GM13977 (cell line): ENCODE measurements at places on chromosomes 7 and 10.
A peak's percentile ranks its signal among the peaks of the same experiment; 100 is the strongest.

DNA sequence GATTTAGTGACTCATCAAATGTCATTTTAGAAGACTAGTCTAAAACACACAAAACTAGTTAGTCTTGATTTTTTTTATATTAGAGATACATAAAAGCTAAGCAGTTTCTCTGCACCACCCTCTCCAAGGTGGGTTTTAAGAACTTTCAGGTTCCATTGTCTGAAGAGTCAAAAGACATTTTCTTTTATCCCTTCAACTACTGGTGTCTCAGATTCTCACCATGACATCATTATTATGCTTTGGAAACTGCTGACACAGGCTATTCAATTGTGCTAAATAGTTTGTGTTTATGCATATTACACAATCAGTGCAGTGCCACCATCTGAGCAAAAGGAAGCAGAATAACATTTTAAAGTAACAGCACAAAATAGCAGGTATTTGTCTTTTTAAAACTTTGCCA lies 52.2 kb downstream of the IGF2BP3 start:
- no peak for DNase-seq

GRCh38 chr10:60733517-60733822 lies 44.8 kb upstream of the CDK1 start:
- no peak for DNase-seq

- no peak for DNase-seq
These were observed 18.8 kb downstream of the CELF2 start for GRCh38 chr10:11036424-11037011.

GRCh38 chr7:3592401-3593134 lies 291.5 kb downstream of the SDK1 start:
- DNase-seq = no peak

- no peak for DNase-seq
These were observed 101.0 kb downstream of the HERPUD2 start for GRCh38 chr7:35593899-35594298.

DNA sequence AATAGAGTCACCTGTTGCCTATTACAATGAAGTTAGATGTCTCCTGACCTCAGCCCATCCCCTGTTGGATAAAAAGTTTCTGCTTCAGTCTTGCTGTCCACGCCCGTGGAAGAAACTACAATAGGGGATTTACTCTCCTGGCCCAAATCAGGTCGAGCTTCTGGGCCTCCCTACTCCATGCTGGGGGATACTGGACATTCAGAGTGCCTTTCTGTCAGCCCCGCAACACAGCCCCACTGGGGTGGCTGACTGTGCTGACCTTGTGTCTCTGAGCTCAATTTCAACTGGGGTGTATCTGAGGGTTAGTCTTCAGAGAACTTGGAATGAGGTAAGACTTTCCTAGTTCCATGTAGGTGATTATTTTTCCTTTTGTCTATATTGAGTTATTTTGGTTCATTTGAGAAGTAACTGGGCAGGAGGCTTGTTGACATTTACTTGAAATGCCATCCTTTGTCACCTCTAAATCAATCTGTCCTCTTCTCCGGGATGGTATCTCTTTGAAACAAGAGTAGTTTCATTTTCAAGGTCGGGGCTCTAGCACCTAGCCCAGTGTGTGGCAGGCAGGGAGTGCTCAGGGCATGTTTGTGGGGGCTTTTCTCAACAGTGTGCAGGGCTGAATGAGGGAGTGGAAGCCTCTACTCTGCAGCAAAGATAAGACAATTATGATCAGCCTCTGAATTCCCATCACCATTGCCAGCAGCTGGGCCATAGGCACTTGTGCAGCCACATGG lies 17.7 kb upstream of the CXCL12 start:
- DNase-seq = no peak

GRCh38 chr10:91610444-91610843 lies 22.4 kb downstream of the PPP1R3C start:
- DNase-seq = no peak

DNA sequence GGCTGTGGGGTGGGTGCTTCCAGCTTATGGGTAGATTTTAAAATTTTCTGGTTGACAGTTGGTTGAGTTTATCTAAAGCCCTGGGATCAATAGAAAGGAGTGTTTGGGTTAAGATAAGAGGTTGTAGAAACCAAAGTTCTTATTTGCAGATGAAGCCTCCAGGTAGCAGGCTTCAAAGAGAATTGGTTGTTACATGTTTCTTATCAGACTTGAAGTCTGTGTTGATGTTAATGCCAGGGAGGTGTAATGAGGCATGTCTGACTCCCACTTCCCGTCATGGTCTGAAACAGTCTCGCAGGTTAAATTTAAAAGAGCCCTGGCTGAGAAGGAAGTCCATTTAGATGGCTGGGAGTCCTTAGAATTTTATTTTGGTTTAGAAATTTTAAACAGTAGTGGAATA lies 165.2 kb upstream of the TMEM72 start:
- DNase-seq = no peak

- no peak for DNase-seq
These were observed 474.2 kb downstream of the CALN1 start for GRCh38 chr7:71937840-71938371.

DNA sequence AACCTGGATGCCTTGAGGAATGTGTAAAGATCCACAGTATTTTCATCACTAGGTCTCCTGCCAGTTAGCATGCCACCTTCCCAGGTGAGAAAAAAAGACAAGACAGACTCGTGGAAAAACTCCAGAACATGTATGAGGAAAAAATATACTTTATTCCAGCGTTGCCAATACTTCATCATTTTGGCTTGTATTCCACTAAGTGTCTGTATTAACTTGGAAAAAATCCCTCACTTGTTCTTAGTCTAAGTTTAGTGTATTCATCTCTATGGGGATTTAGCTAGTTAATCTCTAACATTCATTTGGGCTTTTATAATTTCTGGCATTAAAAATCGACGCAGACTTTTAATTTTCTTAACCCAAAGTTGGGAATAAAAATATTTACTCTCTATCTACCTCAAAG lies 759.4 kb downstream of the SORCS1 start:
- no peak for DNase-seq

DNA sequence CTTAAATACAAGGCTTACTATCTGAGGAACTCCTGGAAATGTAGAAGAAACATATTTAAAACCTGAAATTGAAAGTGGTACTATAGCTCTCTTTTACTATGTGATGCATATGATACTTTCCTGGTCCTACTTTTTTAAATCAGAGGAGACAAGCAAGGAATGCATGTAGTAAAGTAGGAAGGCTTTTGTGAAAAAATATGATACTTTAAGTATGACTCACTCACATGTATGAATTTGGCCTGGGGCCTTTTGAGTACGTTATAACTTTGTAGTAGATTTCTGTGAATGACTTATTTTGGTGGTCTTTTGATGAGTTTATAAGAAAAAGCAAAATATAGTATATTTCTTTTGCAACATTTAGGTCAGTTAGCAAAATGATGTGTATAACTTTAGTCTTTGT lies 53.8 kb downstream of the TAX1BP1 start:
- DNase-seq = no peak

- no peak for DNase-seq
These were observed 135.2 kb downstream of the ADCY1 start for GRCh38 chr7:45709168-45710042.

DNA sequence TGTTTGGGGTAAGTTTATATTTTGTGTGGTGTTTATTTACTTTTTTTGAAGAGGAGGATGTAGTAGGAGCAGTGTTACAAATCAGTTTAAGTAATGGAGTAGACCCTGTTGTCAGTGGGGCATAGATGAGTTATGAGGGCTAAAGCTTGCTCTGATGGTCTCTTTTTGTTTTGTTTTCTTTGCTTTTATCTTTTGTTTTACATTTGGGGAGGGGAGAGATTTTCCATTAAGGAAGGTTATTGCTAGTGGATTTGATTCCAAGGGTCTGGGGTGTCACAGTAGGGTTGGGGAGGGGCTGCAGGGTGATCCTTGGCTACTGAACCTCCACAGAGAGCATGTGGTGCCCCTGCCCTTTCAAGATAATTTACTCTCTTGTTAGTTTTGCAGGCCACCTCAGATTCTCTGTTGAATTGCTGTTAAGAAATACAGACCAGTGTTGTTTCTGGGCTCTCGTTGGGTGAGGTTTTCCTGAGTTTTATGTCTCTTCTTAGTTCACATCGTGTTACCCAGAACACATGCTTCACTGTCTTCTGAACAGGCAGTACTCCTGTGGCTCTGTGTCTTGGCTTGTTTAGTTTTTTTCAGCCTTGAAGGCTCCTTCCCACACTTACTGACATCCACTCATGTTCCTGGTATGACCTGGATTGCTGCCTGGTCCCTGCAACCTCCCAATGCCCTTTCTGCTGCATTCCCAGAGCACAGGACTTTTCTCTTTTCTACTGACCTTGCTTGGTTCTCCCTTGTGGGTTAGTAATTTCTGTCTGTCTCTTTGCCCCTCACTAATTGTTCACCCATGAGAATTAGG lies 4.2 kb downstream of the KIFBP start:
- DNase-seq = no peak

DNA sequence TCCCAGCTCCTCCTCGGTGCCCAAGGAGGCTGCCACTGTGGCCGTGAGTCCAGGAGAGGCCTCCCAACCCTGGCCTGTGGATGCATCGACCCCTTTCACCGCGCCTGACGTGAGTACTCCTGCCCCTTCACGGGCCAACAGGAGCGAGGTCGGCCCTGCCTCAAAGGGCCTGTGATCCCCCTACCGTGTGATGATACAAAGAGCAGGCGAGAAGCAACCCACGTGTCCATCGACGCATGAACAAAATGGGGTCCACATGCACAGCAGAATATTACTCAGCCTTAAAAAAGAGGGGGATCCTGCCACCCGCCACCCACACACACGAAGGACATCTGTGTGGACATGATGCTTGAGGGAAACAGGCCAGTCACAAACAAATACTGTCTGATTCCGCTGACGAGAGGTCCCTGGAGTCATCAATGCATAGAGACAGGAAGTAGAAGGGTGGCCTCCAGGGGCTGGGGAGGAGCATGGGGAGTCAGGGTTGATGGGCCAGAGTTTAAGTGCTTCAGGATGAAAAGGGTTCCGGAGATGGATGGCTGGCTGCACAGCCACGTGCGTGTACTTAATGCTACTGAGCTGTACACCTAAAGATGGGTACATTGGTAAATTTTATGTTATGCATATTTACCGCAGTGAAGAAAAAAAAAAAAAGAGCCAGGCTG lies 151.9 kb downstream of the PRKAG2 start:
- DNase-seq = peak; percentile 49

DNA sequence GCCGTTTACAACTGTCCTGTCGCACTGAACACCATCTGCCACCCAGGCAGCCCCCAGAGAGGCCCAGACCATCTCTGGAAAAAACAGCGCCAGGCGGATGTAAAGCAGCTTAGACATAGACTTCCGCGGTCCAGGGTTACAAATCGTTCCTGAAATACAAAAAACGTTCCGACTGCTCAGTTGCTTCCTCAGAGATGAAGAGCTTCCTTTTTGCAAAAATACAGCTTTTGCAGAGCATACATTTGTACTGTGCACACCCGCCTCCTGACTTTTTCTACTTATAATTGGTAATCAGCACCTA lies 11.4 kb downstream of the DAGLB start:
- DNase-seq = peak; percentile 36

DNA sequence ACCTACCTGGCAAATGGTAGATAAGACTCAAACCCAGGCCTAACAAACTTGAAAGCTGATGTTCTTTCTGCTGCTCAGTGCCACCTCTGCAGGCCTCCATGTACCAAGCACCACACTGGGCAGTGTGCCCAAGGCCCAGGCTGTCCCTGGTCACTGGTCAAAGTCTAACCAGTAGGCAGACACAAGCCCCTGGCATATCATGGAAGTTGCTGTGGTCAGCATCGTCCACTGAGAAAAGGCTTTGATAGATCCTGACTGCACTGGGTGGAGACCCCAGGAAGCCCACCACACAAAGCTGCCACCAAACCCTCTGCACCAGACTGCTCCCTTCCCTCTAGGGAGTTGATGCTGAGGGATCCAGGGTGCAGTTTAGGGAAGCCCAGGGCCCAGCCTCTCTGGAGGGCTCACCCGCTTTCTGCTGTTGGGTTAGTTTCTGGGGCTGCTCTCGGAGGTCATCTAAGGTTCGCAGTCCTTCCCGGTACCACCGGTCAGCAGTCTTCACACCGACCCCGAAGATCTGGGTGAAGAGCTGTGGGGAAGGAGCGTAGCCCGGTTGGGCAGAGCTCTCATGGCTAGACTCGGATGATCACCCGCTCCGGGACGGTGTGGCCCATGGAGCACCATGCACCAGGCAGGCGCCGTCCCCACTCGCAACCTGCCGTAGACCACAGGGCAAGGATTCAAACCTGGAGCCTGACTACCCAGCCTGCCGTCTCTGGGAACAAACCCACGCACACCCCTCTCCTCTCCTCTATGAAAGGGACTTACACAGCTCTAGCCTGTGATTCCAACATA lies 6.0 kb downstream of the POLM start:
- no peak for DNase-seq

DNA sequence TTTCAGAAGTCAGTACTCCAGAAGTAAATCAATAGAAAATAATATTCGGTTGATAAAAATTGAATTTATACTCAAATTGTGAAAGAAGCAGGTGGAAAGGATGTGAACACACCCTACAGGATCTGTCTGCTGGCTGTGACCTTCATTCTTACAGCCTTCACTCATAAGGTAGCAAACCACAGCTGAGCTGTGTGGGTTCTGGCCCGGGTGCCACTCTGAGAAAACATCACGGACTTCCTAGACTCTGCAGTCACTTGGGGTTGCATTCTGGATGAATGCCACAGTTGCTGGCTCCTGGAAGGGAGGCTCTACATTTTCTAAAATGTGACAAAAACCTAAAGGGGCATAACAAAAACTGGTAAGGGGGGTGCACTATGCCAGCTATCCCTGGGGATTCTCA lies 36.0 kb upstream of the ABLIM1 start:
- no peak for DNase-seq

DNA sequence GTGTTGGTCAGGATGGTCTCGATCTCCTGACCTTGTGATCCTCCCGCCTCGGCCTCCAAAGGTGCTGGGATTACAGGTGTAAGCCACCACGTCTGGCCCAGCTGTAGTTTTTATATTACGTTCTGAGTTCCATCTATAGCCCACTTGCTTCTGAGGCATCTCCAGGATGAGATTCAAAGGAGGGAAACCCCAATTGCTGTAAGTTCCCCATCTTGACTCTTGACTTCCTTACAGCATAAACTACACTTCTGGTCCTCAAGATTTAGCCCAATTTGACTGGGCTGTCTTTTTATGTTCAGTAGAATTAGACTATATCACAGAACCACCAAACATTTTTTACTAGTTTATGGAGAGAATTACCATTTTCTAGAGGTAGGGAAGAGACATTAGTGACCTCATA lies 44.3 kb downstream of the CCM2 start:
- no peak for DNase-seq

DNA sequence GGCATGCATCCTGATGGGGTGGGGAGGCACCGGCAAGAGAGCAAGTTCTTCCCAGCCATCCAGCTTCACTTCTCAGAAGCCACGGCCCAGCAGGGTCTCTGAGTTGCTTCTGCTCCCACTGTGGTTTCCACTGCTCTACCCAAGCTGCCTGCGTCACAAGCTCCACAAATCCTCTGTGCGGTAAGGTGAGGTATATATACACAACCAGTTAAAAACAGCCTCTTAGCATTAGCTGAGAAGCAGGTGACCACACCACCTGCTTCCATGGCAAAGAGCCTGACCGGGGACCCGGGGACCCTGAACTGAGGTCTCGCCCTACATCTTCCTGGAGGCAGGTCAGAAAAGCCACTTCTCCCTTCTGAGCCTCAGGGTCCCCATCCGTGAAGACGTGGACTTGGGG lies 46.9 kb upstream of the NPFFR1 start:
- DNase-seq = no peak

GRCh38 chr7:101898106-101898505 lies 80.7 kb downstream of the CUX1 start:
- DNase-seq = no peak
